ENCODE measurements at places on chromosomes 1 and 21.

DNA sequence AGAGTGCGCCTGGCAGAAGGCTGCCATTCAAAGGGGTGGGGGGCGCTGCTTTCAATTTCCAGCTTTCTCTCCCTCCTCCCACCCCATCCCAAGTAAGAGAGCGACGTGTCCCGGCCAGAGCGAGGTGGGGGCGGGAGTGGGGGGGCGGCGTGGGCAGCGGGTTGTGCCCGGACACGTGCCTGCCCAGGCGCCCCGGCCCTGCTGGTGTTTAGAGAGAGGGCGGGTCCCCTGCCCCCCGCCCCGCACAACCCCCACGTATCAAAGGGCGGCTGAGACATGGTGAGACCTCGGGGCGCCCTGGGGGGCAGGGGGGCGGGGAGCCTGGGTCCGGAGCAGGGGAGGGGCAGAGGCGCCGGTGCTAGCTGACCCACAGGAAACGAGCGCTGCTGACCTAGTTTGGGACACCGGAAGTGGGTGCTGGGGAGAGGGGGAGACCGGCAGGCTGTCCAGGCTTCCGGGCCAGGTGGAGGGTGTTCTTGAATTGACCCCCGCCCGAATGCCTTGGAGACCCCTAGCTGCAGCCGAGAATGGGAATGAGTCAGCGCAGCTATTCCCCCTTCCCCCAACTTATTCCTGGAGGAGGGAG lies 1.3 kb downstream of the ZBTB7B start:
- peak; percentile 70 for DNase-seq

GRCh38 chr1:203934027-203934426 lies 72.6 kb downstream of the SNRPE start:
- no peak for DNase-seq

DNA sequence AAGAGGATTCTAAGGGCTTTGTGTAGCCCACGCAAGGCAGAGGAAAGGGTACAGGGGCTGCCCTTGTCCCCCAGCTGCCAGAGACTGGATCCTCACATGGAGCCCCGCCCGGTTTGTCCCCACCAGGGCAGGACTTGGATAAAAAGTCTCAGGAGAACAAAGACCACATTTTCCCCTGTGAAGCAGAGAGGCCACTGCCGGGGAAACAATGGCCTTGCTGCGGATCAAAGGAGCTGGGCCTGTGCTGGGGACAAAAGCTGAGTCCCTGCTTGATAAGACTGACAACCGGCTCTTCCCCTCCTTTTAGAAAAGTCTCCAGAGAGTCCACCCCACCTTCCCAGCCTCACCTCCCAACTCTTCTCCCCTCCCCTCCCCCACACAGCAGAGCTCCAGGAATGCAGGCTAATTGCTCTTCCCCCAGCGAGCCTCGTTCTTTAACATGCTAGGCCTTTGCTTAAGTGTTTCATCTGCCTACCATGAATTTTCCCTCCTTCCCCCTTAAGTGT lies 142.4 kb downstream of the PLPP3 start:
- DNase-seq: no peak

DNA sequence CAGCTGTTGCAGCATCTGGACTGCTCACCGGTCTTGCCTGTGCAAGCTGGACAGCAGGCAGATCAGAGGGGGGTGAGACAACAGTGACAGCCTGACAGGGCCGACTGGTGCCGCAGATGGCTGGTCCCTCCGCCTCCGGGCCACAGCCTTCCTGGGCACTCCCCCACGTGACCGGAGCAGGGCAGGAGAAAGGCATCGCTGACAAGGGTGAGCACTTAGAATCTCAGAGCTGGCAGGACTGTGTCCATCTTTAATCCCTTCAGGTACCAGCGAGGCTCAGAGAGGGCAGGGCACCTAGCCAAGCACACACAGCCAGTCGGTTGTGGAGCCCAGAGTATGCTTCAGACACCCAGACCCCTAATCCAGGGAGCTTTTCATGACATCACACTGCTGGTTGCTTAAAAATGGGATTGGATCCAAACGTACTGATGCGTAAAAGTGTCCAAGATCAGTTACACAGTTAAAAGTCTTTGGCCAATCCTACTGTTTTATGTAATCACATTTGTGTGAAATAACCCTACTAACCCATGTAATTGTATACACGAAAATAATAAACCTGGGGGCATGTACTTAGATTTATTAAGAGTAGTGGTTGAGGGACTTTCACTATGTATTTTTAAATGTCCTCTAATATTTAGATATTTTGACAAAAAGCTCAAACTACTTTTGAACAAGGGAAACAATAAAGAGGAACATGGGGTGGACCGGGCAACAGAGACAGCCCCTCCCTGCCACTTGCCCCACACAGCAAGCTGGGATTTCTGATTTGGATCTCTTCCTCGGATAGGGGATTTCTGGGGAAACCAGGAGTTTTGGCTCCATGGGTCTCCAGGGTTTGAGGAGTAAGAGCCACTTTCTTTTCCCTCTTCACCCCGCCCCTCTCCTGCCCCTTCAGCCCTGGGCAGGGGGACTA lies 758 bp upstream of the CNTN2 start:
- DNase-seq: no peak

- no peak for DNase-seq
Measured at GRCh38 chr1:16212251-16212961, at the start of gene ARHGEF19. ARHGEF19 (minus strand) TSS chr1:16212652; CDS start chr1:16209054, 3,598 bp downstream.

DNA sequence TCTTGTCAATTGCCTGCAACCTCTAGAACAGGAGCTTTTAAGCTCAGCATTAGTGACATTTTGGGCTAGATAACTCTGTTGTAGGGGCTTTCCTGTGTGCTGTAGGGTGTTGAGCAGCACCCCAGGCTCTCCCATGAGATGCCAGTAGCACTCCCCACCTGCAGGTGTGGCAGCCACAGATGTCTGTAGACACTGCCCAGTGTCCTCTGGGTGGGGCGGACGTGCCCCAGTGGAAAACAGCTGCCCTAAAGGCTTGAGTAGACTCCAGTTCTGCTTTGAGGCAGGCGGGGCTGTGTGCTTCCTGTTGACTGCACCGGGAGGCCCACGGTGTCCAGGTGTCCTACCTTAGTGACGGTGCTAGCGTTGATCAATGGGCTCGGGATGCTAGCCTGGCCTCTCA lies 16.9 kb upstream of the PWP2 start:
- DNase-seq: no peak

- DNase-seq: peak; percentile 31
Measured at GRCh38 chr1:167221126-167221737, 546 bp downstream of the POU2F1 start.

GRCh38 chr1:95770581-95770980 lies 536.6 kb downstream of the RWDD3 start:
- no peak for DNase-seq

GRCh38 chr1:214102907-214103306 lies 115.1 kb downstream of the PROX1 start:
- DNase-seq: no peak

DNA sequence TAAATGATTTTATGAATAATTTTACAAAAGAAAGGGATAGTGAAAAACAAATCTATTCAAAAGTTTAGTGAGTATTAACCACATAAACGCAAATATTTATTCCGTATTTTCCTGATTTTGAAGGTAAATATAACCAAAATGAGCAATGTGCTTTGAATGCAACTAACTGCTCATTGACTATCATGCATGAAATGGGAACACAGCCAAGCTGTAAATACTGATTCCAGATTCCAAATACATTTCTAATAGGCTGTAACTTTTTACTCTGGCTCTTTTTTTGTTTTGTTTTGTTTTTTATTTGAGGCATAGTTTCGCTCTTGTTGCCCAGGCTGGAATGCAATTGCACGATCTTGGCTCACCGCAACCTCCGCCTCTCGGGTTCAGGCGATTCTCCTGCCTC lies 41.8 kb downstream of the SELENOF start:
- DNase-seq: no peak

DNA sequence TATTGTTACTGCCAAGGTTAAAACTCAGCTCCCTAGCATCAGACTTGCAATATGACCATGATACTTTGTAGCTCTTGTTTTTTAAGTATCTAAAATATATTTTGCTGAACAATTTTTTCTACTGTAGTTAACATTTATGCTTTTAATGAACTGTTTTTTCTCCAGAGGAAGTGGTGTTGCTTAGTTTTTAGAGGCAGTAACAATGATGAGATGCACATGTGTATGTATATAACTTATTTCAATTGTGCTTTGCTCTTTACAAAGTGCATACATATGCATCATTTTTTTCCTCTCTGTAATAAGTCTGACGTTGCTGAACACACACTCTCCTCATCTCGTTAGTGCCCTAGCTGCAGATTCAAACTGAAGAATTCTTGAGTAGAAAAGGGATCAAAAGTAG lies 418.8 kb downstream of the ZP4 start:
- no peak for DNase-seq

GRCh38 chr1:109499661-109500536 lies 6.0 kb downstream of the CYB561D1 start:
- DNase-seq: peak; percentile 45

- DNase-seq: no peak
Measured at GRCh38 chr21:42591170-42591869, 62.1 kb upstream of the PDE9A start.

DNA sequence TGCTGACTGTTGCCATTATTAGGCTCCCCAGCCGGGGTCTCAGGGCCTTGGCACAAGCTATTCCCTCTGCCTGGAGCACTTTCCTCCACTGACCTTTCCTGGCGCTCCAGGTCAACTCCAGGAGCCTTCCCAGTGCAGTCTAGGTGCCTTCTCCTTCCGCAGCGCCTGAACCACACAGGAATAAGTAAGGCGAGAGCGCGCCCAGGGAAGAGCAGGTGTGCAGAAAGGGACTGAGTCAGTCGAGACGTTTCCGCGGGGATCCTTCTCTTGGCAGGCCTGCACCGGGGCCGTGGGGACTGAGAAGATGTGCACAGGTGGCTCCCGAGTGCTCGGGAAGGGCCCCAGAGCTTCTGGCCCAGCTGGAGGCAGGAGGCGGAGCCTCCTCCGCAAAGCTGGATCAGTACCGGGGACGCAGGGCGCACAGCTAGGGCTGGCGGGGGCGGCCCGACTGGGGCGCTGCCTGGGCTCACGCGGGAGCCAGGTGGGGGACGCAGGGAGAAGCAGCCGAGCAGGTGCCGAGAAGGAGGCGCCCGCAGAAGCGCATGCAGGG lies 765 bp upstream of the BMP8A start:
- no peak for DNase-seq

- DNase-seq: no peak
Measured at GRCh38 chr1:228284521-228284920, 76.7 kb downstream of the OBSCN start.

DNA sequence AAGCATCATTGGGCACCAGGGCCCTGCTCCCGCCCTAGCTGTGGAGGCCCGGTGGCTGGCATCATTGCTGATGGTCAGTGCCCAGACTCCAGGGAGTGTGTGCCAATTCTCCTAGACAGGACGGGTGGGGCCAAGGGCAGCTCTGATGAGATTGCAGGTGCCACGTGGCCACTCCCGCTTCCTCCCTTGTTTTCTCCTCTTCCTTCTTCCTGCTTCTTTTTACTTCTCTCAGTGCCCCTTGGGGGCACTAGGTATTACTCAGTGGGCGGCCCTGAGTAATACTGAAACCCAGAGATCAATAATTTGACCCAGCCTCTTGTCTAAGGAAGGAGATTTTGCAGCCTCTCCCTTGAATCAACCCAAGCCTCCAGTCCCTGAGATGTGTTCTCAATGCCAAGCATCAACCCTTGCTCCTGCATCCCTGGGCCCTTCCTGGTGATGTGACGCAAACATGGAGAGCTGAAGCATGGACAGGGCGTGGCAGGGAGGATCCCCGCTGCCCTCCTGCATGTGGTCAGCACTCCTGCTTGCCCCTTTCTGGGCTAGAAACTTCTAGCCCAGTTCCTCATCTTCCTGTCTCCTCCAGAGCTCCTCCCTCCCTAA lies 32.4 kb downstream of the CDK18 start:
- DNase-seq: no peak

Measured in GM20000 (cell line).